ENCODE measurements at places on chromosomes 11 and 22.
A peak's percentile ranks its signal among the peaks of the same experiment; 100 is the strongest.

DNA sequence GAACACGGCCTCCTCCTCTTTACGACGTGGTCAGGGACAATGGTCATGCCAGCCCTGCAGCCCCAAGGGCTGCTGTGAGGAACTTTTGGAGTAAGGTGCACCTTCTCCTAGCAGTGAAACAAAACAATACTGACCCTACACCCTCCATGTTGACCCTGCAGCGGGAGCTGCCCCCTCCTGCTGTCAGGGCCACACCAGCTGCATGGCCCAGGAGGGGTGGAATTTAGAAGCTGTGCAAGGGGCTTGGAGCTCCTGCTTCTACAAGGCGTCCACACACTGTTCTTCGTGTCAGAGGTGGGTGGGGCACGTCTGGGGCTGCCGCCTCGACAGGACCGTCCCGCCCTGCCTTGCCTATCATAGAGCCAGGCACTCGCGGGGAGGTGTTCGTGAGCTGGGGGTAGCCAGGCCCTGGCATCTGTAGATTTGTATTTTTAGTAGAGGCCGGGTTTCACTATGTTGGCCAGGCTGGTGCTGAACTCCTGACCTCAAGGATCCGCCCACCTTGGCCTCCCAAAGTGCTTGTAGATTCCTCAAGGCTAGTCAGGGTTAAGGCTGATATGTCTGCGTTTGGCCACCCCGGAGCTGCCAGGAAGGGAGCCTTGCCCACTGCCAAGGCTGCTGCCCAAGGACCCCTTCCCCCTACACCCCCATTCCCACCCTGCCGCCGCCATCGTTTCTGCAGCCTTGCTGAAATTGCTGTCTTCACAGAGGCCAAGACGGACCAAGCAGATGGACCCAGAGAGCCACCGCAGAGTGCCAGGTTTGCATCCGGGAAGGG, 15.9 kb downstream of the INCENP start:
- no peak for DNase-seq

DNA sequence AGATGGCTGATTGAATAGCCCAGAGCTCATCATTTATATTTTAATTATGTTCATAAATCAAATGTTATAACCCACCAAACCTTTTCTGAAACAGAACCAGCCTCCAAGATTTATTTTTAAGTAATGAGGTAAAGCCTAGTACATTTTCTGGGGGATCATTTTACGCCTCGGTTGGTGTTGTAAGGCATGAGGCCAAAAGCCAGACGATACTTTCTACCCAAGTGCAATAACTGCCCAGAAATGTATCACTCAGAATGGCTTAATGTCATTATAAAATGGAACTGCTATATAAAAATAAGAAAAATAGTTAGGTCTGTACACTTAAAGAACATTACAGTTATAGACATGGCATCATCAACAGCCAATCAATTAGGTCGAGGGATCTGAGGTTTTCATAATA, 283.3 kb downstream of the CADM1 start:
- no peak for DNase-seq

GRCh38 chr11:36363361-36364268, 67.5 kb downstream of the PRR5L start:
- DNase-seq, result no peak

DNA sequence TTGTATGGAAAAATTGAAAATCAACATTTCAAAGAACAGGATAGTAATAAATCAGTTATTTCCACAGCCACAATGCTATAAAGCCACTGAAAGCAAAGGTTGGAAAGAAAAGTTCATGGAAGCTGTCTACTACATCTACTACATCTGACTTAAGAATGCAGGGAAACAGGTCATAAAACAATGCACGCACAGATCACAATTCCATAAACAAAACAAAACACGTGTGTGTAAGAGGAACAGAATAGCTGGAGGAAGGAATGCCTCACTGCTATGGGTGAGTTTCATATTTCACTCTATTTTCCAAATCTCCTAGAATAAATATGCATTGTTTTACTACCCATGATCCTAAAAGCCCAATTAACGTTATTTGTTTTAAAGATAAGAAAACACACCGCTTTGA, 66.3 kb downstream of the NCAPD3 start:
- DNase-seq, result no peak

DNA sequence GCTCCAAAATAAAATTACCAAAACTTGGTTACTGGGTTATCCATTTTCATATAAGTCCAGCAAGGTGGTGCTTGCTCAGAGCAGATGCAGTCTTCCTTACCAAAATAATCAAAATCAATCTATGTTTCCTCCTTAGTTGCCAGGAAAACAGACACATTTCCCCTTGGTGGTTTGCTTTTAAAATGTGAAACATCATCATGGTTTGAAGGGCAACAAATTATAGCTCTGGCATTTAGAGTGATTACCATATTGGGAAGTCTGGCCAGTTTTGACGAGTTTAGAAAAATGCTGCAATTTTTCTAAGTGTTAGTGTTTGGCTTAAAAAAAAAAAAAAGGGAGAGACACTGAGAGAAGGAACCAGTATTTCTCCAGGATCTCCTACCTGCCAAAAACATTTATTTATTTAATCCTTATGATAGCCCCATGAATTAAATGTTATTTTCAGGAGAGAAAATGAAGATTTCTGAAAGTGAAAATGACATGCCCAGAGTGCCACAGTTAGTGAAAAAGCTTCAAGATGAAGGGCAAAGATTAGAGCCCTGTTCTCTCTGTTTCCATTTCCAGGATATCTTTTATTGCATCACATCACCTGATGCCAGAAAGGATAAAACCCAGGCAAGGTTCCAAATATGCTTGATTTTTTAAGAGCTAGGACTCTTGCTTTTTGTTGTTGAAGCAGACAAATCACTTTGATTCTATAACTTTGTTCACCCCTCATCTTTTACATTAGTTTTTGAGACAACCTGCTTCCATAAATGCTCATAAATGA, 29.6 kb upstream of the TBCEL start:
- no peak for DNase-seq

- no peak for DNase-seq
Observed at GRCh38 chr22:37333724-37334460, 51.6 kb downstream of the CYTH4 start.

DNA sequence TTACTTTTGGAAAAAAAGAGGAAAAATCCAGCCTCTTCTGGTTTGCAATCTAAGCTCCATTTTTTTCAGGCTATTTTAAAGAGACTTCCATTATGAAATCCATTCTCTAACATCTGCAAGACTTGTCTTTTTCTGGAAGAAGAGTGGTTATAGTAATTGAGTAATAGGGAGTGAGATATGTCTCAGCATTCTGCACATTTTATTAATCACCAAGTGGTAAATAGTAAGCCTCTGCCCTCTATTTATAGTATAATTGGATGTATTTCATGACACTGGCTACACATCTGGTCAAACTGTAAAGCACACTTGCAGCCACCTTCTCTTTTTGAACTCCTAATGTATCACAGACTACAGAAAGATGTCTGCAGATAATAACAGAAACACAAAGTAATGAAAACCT, 391.1 kb downstream of the ETS1 start:
- no peak for DNase-seq

- no peak for DNase-seq
Observed at GRCh38 chr22:17097062-17097461, 12.3 kb downstream of the IL17RA start.

- no peak for DNase-seq
Observed at GRCh38 chr11:121330614-121331435, 38.3 kb downstream of the SC5D start.

DNA sequence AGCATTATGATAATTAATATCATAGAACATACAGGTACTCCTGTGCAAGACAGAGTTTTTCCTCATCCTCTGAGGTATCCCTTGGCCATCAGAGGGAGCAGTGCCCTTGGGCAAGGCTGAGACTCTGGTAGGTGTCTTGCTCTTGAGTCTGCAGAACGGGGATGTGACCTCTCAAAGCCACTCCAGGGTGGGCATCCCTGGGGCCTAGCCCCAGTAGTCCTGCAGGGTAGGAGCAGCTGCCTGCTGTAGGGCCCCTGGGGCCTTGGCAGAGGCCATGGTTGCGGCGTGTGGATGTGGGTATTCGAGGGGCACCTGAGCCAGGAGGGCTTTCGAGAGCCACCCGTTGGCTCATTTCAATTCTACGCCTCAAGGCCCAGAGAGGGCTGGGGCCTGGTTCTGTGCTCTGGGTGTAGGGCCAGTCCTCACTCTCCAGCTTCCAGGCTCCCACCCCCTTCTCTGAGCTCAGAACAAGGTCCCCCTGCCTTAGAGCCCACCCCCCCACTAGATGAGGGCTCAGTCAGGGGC, 7.7 kb upstream of the OMP start:
- DNase-seq, result no peak

DNA sequence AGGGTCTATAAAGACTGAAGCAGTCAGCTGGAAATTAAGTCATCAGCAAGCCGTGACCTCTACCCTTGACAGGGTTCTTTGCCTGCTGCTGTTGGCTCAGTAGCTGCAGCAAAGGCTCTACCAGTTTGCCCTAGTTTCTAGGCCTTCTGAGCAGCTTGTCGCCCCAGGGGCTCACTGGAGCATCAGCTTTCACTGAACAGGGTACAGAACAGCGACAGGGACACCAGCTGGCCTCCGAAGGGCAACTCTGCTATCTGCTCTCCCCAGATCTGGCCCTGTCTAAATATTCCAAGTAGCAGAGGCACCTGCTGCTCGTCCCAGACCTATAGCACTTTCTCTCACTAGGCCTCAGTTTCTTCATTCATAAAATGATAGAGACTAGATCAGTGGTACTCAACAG, 42.4 kb downstream of the SMCO4 start:
- DNase-seq, result no peak

DNA sequence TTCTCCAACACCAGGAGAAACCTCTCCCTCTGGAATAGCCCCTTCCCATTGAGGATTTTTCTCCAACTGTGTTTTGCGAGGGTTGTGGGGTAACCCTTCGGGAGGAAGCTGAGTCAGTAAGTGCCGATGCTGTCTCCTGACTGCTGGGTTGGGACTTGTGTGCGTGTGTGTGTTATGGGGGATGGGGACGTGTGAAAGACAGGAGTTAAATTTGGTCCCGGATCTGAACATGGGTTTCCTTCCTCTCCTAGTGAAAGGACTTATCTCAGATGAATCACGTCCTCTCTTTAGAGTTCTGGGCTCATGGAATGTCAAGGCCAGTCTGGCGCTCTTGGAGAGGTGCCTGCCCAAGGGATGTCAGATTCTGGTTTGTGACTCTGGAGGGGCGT, 33.3 kb downstream of the KIAA1671 start:
- peak; percentile 38 for DNase-seq

DNA sequence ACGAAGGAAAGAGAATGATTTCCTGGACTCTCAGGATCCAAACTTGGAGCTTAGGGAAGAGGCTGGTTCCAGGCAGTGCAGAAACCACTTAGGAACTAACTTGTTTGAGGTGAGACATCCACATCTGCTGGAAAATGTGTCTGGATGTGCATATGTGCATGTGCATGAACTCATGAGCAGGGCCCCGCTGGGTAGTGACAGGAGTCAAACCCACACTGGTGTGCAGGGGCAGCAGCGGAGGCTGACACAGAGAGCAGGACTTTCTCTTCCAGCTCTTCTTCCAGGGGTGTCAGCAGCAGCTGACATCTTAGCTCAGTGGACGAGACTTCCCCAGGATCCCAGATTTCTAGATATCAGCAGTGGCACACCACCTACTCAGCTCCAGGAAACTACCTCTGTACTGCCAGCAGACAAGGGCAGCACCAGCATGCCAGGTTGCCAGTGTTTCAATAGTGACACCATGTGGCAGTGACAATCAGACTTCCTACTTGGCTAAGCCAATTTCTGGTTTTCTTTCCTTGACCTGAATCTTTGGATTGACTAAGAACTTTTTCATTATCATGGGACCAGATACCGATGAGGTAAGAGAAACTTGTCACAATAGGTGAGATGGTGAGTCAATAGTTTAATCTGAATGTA, 227.5 kb upstream of the ZC3H12C start:
- no peak for DNase-seq

All from hepatic stellate cell (primary cell).